Activated T-helper 1 cell treated with Interleukin-2 at 50 U/mL for 16 hours (primary cell): ENCODE measurements at places on chromosomes 4 and X.

GRCh38 chrX:100277231-100277630 lies 132.8 kb downstream of the PCDH19 start:
- DNase-seq: no peak

- DNase-seq: no peak
Measured at GRCh38 chrX:22276781-22277180, 4.1 kb downstream of the CBLL2 start.

- no peak for DNase-seq
Measured at GRCh38 chrX:101287402-101287801, 3.7 kb downstream of the TAF7L start.

GRCh38 chr4:85094735-85095134 lies 128.2 kb upstream of the WDFY3 start:
- no peak for DNase-seq

GRCh38 chr4:168353746-168354145 lies 35.2 kb upstream of the DDX60 start:
- DNase-seq: no peak

DNA sequence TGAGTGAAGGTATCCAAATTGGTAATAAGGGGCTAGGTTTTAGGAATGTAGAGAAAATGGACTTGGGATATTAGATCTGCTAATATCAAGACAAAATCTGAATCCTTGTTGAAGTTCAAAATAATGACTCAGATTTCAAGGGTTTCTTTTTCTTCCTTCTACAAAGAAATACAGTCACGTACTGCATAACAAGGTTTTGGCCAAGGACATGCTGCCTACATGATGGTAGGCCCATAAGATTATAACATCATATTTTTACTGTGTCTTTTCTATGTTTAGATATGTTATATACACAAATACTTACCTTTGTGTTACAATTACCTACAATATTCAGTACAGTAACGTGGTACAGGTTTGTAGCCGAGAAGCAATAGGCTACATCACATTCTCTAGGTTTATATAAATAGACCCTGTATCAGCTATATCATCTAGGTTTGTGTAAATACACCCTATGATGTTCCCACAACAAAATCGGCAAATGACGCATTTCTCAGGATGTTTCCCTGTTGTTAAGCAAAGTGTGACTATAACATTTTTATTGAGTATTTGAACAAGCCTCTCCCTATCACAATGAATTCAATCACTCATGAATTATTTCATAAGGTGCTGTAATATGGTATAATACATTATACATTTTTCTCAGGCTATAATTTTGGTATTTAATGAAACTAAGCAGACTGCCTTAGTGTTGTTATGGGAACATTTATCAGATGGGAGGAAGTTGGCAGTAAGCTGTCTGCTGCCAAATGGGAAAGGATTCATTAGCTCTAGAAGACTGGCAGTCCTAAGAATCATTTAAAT lies 186.3 kb downstream of the PPP3CA start:
- no peak for DNase-seq

DNA sequence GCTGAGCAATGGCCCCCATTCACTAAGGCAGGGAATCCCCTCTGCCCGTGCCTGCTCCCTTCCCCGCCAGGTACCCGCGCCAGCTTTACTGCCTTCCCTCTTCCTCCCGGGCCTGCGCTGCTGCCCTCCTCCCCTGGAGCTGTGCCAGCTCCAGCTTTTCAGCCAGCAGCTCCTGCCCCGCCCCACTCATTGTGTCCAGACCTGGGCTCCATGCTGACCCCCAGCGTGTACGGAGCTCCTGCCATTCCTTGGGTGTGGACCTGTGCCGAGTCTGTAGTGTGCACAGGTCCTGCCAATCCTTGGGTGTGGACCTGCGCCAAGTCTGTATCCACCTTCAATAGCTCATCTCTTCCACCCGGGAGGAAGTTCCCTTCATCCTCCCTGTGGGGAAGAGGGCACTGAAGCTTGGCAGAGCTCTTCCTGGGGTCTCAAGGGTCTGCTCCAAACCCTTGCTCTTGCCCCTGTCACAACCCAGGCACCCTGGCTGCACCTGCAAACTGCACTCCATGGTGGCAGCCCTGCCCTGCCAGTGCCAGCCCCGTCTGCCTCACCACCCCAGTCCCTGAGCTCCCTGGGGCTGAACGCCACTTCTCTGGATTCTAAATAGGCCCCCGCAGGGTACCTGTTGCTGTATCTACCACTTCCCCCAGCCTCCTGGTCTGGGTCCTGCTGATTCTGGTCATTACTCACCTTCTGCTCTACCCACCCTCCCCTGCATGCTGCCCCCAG lies 63.9 kb downstream of the TRMT44 start:
- DNase-seq: no peak
